ENCODE measurements at places on chromosomes 12 and 14. TPM values are rescaled to one million over a fixed set of nuclear protein-coding genes. Genes with fewer than 3 reads are reported as not detected.

The OTX2 gene
- total RNA-seq: not detected

The GZMB gene
- not detected for total RNA-seq

GRCh38 chr12:65825183-65825506 is 862 bp downstream of the HMGA2 start:
- DNase-seq: no peak

The CLEC2D gene
- 2.9 TPM for total RNA-seq

The ANKRD33 gene
- 1.2 TPM for total RNA-seq

GRCh38 chr12:60144395-60144794 is 548.6 kb downstream of the SLC16A7 start:
- no peak for DNase-seq

The EML1 gene
- total RNA-seq: 42.0 TPM

GRCh38 chr14:31855262-31855661 is 221.8 kb upstream of the ARHGAP5 start:
- DNase-seq: no peak

The KIF26A gene
- 8.0 TPM for total RNA-seq

GRCh38 chr12:54465857-54466523 is 7.4 kb downstream of the GTSF1 start:
- DNase-seq: no peak

GRCh38 chr14:77144412-77145115 is 3.0 kb upstream of the ZDHHC22 start:
- no peak for DNase-seq

The CYP46A1 gene
- total RNA-seq: 0.12 TPM

DNA sequence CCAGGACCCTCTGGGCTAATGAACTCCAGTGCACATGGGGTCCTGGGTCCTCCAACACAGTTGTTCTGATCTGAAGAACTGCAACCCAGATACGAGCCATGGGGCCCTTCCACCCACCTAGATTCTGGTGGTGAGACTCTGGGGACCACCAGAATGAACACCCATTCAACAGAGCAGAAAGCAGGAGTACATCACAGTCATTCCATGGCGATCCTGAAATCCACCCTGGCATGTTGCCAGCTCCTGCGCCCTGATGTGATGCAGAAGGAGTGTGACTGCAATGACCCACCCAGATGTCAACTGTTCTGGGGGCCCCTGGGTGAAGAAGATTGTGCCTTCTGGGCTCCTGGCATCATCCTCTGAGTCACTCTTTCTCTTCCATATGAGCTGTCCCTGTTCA is 211.6 kb downstream of the KIF26A start:
- no peak for DNase-seq

DNA sequence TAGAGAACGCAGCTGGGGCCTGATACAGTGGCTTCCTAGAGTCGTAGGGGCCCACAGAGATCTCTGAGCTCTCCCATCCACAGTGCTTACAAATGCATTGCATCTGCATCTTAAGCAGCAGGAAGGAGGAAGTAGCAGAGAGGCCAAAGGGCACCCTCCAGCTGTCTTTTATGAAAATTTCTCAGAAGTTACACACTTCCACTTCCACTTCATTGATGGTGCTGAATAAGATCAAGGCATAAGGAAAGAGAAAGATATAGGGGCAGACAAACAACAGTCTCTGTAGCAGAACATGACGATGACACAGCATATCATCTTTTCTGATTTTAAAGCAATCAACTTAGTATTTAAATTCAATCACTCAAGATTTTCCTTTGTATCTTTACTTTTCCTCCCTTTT is 51.6 kb upstream of the ABCC9 start:
- DNase-seq: peak; percentile 27

The FGF6 gene
- total RNA-seq: not detected

The VRTN gene
- total RNA-seq: not detected

- no peak for DNase-seq
These were observed 174.3 kb downstream of the ACSS3 start for GRCh38 chr12:81252228-81252627.

GRCh38 chr14:73913256-73913655 is 26.6 kb downstream of the ZNF410 start:
- no peak for DNase-seq

GRCh38 chr14:74913986-74914573 is 9.0 kb downstream of the RPS6KL1 start:
- peak; percentile 23 for DNase-seq

- DNase-seq: no peak
These were observed 20.1 kb downstream of the APOBEC1 start for GRCh38 chr12:7645395-7646177.

GRCh38 chr14:76929927-76930326 is 98.6 kb downstream of the IRF2BPL start:
- no peak for DNase-seq

The MEG3 gene
- total RNA-seq: 134 TPM

DNA sequence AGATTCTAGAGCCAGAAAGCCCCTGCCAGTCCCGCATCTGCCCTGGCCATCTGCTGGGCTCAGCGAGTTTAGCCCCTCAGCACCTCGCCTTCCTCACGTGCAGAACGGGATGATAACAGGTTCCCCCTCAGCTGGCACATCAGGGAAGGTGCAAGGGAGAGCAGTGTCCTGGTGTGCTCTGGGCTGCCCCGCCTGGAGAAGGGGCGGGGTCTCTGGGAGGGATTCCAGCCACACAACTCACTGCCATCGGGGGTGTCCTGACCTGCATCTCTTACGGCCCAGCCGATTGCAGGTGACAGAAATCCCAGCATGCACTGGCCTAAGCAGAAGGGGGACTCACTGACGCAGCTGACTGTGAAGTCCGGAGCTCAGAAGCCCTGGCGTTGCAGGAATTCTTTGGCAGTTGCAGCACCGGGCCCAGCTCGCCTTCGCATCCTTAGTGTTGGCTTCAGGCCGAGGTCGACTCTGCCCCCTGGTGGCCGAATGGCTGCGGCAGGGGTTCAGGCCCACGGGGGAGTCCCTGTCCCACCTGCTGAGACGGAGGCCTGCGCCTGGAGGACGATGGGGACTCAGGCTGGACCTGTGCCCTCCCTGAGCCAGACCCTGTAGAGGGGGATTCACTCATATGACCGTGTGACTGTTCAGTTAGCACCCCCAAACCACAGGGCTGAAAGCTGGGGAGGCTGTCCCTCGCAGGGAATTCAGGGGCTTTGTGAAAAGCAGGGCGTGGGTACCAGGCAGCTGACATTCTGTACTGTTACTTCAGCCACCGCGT is 178.6 kb downstream of the ADGRD1 start:
- DNase-seq: no peak

Data from glomerular endothelial cell (primary cell).